NCI-H524 treated with DMSO at 0.1 percent for 48 hours (cell line): ENCODE measurements at places on chromosomes 12 and 14.

DNA sequence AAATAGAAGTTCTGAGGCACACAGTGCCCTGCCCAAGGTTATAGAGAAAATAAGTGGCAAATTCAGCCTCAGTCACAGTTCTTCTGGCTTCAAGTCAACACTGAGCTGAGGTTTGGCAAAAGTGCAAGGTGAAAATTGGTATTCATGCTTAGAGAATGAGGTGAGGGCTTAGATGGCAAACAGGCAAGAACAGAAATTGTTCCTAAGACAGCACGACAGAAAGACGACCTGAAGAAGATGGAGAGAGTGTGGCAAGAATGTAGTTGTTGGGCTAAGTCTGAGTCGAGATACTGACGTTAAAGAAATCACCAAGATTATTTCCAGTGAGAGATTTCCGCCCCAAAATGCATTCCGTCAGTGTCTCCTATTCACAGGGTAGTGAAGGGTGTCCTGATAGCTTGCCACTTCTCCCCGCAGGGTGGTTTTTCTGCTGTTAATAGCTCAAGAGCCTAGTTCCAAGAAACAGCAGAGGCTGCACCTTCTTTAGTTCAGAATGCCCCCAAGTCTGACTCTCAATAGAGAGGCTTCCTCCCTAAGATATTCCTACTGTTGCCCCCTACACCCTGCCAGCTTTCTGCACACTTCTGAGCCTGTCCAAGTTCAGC, 260.8 kb upstream of the AMIGO2 start:
- DNase-seq: no peak

GRCh38 chr12:105748806-105749600, 389.8 kb downstream of the NUAK1 start:
- no peak for DNase-seq

DNA sequence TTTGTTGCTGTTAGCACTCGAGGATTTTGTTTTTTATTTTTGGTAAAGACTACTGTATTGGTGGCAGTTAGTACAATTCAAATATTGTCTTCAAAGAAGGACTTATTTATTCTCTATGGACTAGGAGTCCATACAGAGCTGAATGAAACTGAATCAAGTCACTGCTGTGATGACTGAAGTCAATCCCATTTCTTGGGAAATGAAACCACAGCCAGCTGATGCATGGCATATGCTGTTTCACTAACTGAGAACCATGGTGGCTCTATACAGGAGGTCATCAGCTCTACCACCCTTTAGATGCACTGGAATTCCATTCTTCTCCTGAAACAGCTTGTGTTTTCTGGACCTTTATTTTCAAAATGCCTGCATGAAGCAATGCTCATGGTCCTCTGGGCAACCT, 22.2 kb downstream of the VTI1B start:
- DNase-seq: no peak

DNA sequence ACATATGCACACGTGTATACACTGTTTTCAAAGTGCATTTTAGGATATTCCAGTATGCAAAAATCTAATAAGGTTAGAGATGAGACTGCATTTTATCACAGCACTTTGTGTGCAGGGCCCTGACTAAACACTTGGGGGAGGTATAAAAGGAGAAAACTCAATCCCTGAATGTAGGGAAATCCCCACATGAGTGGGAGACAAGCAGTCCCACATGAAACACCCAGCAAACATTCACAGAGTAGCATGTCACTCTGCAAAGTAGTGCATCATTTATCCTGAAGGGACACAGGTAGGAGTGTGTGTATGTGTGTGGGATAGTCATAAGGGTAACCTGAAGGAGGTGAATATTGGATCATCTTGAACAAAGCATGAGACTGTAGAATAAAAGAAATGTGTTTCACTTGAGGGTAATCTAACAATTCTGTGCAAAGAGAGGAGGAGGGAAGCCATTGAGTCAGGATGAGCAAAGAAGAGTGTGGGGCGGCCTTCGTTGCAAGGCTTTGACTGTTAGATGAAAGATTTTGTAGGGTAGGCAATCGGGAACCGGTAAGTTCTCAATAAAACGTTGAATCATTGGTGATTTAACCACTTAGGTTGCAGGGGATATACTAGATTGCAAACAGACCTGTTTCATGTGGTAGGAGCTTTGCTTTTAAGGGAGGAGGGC, 2.9 kb downstream of the PRPF40B start:
- DNase-seq: no peak

GRCh38 chr12:116604951-116605641, 45.9 kb downstream of the MAP1LC3B2 start:
- DNase-seq: no peak

GRCh38 chr14:59275668-59276067, 87.2 kb downstream of the DAAM1 start:
- DNase-seq: no peak

DNA sequence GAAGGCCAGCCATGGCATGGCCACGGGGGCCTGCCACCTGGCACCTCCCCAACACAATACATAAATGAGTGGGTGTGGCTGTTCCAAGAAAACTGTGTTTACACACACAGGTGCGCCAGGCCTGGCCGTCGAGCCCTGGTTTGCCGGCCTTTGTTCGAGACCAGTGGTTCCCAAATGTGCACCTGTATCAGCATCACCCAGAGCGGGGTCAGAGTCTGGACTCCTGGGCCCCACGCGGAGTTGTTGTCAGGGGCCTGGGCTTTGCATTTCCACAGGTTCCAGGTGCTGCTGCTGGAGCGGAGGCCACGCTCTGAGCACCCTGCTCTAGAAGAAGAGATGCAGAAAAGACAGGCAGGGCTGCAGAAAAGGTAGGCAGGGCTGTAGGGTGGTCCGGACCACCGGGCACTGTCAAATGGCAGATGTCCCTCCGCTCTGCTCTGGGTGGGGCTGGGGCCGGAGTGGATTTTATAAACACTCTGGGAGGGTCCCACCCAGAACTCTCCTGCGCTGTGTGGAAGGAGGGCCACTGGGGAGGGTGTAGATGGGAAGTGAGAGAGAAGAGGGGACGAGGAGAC, 4.2 kb upstream of the ASPG start:
- DNase-seq: no peak

DNA sequence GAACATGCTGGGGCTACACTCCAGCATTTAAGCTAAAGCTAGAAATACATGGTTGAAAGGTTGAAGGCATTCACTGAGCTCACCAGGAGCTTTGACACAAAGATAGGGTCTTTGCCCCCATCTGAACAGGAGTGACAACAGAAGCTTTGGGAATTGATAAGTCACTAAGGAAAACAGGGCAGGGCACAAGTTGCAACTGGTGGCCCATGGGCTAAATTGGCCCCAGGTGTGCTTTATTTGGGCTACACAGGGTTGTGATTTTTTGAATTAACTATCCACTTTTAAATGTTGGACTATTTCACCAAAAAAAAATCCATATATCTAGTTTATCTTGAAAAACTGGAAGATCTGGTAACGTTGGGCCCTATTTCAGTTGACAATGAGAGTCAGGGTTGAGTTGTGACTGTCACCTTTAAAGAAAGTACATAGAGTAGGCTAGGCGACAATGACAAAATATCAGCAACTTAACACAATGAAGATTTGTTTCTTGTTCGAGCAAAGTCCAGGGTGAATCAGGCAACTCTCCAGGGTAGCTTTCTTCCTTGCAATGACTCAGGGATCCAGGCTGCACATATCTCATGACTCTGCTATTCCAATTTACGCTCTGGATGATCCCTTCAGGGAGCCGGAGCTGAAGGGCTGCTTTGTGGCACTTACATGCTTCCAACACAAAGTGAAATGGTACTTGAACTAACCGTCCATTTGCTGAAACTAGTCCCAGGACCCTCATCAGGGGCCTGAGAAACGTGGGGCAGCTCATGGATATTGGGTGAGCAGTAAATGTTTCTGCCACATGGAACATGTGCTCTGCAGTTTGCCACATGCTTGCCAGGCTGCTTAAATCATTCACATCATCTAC, 13.3 kb upstream of the EIF4B start:
- DNase-seq: no peak

- DNase-seq: no peak
These were observed 55.6 kb downstream of the RTN1 start for GRCh38 chr14:59814988-59815387.

- DNase-seq: no peak
These were observed 2.1 kb upstream of the SLC2A13 start for GRCh38 chr12:40107803-40108620.

- DNase-seq: no peak
These were observed 698.9 kb downstream of the BCL11B start for GRCh38 chr14:98573082-98573481.

DNA sequence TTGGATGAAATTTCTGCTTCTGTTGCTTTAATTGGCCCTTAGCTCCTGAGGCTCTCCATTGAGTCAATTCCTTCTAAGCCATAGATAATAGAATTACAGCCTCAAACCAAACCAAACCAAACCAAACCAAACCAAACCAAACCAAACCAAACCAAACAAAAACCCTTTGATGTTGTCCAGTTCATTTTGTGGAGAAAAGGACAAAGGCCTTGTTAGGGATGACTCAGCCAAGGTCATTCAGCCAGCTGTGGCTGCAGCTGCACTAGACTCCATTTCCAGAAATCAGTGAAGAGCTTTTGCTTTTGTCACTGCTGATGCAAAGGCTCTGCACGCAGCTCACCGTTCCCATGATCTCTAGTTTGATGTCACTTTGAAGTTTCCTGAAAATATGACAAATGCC, 82.2 kb upstream of the RMST start:
- DNase-seq: no peak

- no peak for DNase-seq
These were observed 103.1 kb downstream of the RFLNA start for GRCh38 chr12:124397807-124398577.

GRCh38 chr12:1835211-1836131, 15.1 kb downstream of the LRTM2 start:
- no peak for DNase-seq

DNA sequence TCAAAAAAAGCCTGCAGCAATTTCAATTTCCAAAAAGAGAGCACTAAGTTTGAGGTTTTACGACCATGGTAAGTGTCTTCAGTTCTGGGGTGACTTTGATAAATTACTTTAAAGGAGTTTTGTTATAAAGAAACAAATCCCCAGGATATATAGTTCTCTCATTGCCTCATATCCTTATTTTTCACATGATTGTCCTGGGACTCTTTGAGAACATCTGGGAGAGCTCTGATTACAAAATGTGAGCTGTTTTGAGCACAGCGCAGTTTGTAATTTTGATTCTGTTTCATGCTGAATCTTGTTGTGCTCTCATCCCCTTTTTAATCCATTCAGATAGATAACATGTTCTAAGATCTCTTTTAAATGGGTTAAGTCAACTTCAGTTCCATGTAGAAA, 67.7 kb upstream of the DCN start:
- DNase-seq: no peak

GRCh38 chr14:40859055-40859454, 747.6 kb upstream of the LRFN5 start:
- DNase-seq: no peak

DNA sequence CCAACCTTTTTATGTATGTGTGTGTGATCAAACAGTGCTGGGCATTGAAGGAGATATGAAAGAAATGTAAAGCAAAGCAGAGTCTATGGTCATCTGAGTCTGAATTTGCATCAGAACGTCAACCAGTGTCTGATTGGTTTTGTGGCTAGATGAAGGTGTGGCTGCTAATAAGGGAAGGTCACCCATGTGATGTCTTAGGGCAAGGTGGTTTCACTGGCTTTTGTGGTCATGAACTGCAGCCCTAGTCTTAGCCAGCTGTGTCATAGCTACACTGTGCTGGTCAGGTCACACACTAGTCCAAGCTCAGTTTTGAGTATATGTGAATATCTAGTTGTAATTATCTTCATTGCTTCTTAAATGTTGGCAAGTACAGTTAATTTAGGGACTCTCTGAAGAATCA, 105.8 kb downstream of the TGFB3 start:
- no peak for DNase-seq

- DNase-seq: no peak
These were observed 89.1 kb downstream of the DRAM1 start for GRCh38 chr12:101966496-101966895.

DNA sequence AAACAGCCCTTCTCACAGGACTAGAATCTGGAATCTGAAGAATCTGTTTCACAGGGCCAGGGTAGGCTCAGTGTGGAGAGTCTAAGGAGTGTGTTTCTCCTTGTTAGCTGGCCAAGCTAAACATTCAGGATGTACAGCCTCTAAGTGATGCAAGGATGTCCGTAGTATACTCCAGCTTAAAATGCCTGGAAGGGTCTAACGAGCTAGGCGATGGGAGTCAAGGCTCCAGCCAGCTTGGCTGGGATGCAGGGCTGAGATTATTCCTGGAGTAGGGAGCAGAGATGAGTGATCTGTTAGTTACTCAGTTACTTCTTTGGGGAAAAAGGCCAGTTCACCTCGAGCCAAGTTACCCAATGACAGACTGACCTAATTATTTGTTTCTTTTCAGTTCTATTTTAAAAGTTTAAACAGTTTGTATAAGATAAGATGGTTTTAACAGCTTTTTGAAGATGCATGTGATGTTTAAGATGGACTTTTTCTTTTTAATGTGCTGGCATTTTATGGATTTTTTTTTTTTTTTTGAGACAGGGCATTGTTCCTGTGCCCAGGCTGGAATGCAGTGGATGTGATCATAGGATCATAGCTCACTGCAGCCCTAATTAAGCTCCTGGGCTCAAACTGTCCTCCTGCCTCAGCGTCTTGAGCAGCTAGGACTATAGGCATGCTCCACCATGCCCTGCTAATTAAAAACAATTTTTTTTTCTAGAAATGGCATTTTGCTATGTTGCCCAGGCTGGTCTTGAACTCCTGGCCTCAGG, 41.1 kb downstream of the SYNE2 start:
- no peak for DNase-seq

- DNase-seq: no peak
These were observed 191.3 kb downstream of the BTG1 start for GRCh38 chr12:91954326-91954725.

GRCh38 chr14:24162093-24162492, 1.0 kb downstream of the IRF9 start:
- DNase-seq: no peak

- no peak for DNase-seq
These were observed 266.9 kb downstream of the DUSP6 start for GRCh38 chr12:89085421-89085820.

GRCh38 chr14:66974397-66975025, 214.7 kb upstream of the GARIN2 start:
- no peak for DNase-seq

- no peak for DNase-seq
These were observed 15.7 kb downstream of the TBX3 start for GRCh38 chr12:114668151-114668885.

- DNase-seq: no peak
These were observed 10.0 kb upstream of the RIPK3 start for GRCh38 chr14:24349742-24350141.

GRCh38 chr14:63564318-63564717, 21.1 kb upstream of the PPP2R5E start:
- DNase-seq: no peak

DNA sequence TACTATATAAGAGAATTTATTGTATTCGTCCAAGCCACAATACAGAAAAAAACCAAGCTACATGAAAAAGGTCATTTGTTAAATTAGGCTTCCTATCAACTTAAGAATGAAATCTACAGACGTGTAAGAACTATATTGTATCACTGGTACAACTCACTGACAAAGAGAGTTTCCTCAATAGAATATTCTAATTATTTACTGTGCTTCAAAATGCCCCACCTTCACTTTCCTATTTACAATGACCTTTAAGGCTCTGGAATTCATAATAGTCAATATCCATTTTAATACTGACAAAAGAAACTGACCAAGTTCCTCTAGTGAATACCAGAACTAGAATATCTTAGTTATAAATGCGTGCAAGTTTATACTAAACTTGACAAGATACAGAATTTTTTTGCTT, 55.9 kb downstream of the C2CD5 start:
- DNase-seq: no peak
